ENCODE measurements at places on chromosomes 5 and 9. TPM values are rescaled to one million over a fixed set of nuclear protein-coding genes. Genes with fewer than 3 reads are reported as not detected.

The PDE4D gene
- 11.8 TPM for total RNA-seq

The OCLN gene
- total RNA-seq = 7.9 TPM

The OTP gene
- total RNA-seq = 3.1 TPM

The HTR4 gene
- not detected for total RNA-seq

The DMRT2 gene
- 0.55 TPM for total RNA-seq

The EIF4E1B gene
- total RNA-seq = not detected

The NDUFS6 gene
- 52.3 TPM for total RNA-seq

The APBA1 gene
- total RNA-seq = 4.4 TPM

The FCN2 gene
- not detected for total RNA-seq

The CACNA1B gene
- total RNA-seq = 3.1 TPM

The SLC34A1 gene
- 0.16 TPM for total RNA-seq

The DBN1 gene
- 410 TPM for total RNA-seq

The PDCD1LG2 gene
- total RNA-seq = not detected

The ZNF484 gene
- total RNA-seq = 13.3 TPM

The C9orf50 gene
- 0.27 TPM for total RNA-seq

The SPINK7 gene
- not detected for total RNA-seq

The SPINK6 gene
- not detected for total RNA-seq

DNA sequence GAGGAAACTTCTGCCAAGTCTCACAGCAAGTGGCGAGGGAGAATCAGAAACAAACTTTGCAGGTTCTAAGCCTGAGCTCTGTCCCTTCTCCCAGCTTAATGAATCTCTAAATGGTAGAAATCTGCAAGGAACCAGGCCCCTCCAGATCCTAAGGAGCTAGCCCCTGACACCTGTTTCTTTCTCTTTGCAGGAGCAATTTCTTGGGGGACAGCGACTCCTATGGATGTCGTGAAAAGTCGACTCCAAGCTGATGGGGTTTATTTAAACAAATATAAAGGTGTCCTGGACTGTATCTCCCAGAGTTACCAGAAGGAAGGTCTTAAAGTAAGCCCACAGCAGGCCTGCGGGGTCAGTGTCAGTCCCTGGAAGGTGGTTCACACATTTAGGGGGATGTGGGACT is 21.8 kb downstream of the IL9 start:
- no peak for DNase-seq

- DNase-seq = no peak
These were observed 17.6 kb downstream of the MEGF9 start for GRCh38 chr9:120696551-120697230.

GRCh38 chr9:103226647-103227013 is 231.5 kb downstream of the CYLC2 start:
- no peak for DNase-seq

GRCh38 chr5:32522429-32523143 is 62.8 kb upstream of the SUB1 start:
- no peak for DNase-seq

DNA sequence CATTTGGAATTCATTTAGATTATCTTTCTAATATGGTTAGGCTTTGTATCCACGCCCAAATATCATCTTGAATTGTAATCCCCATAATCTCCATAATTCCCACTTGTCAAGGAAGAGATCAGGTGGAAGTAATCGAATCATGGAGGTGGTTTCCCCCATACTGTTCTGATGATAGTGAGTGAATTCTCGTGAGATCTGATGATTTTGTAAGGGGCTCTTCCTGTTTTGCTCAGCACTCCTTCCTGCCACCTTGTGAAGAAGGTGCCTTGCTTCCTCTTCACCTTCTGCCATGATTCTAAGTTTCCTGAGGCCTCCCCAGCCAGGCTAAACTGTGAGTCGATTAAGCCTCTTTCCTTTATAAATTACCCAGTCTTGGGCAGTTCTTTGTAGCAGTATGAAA is 527.5 kb upstream of the ARRDC3 start:
- no peak for DNase-seq

- DNase-seq = no peak
These were observed 43.8 kb downstream of the WHRN start for GRCh38 chr9:114461468-114461867.

GRCh38 chr5:19125956-19126713 is 861.9 kb downstream of the CDH18 start:
- DNase-seq = no peak

- no peak for DNase-seq
These were observed 148.3 kb downstream of the DCP2 start for GRCh38 chr5:113124914-113125313.

DNA sequence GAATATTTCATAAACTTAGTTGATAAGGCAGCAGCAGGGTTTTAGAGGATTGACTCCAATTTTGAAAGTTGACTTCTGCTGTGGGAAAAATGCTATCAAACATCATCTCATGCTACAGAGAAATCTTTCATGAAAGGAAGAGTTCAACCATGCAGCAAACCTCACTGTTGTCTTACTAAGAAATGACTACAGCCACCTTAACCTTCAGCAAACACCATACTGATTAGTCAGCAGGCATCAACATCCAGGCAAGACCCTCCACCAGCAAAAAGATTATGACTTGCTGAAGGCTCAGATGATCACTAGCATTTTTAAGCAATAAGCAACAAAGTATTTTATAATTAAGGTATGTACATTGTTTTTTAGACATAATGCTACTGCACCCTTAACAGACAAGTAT is 7.6 kb downstream of the TMEM174 start:
- no peak for DNase-seq

DNA sequence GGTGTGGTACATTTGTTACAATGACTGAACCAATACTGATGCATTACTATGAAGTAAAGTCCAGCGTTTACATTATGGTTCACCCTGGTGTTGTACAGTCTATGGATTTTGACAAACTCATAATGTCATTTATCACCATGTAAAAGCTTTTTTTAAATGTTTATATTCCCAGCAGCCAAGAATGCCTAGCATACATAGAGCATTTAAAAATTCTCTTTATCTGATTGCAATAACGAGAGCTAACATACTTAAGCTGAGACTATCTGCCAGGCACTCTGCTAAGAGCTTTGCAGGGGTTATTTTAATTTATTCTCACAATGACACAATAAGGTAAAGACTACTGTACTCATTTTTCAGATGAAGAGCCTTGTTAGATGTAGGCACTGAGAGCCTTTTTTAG is 24.1 kb downstream of the PRDM6 start:
- DNase-seq = no peak

DNA sequence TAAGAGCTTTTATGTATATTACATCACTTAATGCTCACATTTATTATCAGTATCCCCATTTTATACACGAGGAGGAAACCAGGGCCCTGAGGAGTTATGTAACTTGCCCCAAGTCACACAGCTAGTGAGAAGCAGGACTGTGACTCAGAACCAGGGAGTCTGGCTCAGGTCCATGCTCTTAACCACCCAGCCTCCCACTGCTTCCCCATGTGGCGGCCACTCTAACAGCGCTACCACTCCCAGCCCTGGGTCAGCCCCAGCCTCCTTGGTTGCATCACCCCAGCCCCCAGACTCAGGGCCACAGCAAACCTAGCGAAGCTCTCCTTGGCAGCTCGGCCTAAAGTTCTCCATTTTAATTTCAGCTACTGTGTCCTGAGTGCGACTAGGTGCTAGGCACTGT is 159.1 kb downstream of the PAX5 start:
- no peak for DNase-seq

GRCh38 chr9:37621273-37622121 is 29.1 kb upstream of the TOMM5 start:
- no peak for DNase-seq

GRCh38 chr5:12566441-12566840 is 662.2 kb upstream of the CTNND2 start:
- no peak for DNase-seq

GRCh38 chr5:139138109-139138508 is 60.1 kb downstream of the SIL1 start:
- no peak for DNase-seq

DNA sequence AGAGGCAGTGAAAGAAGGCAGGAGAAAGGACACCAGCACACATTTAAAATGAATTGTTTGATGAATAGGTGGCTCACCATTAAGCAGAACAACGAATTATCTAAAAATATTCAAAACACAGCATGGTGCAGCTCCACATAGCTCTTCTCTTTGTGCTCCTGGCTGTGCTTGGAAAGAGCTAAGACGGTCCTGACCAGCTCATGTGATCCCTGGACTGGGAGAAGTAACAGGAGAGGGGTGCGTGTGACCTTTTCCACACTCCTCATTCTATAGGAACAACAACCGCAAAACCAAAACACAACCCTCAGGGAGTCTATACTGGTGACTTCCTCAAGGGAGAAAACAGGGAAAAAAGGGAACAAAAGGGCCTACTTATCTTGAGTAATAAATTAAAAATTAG is 140.5 kb downstream of the DIRAS2 start:
- no peak for DNase-seq

DNA sequence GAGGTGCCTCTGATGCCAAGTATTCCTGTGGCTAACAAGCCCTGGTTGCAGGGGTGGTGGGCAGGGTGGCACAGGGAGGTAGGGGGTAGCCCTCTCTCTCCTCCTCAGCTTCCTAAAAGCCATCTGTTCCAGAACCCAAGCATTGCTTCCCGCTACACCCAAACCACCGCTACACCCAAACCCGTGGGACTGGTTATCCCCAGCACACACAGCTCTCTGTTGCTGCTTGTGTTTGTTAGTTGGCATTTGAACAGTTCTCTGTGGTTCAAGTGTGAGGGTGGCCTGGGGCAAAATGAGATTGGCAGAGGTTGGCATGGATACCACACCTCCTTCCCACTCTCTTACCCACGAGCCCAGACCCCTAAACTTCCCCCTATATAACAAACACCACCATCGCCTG is 40.4 kb downstream of the SPARC start:
- no peak for DNase-seq

DNA sequence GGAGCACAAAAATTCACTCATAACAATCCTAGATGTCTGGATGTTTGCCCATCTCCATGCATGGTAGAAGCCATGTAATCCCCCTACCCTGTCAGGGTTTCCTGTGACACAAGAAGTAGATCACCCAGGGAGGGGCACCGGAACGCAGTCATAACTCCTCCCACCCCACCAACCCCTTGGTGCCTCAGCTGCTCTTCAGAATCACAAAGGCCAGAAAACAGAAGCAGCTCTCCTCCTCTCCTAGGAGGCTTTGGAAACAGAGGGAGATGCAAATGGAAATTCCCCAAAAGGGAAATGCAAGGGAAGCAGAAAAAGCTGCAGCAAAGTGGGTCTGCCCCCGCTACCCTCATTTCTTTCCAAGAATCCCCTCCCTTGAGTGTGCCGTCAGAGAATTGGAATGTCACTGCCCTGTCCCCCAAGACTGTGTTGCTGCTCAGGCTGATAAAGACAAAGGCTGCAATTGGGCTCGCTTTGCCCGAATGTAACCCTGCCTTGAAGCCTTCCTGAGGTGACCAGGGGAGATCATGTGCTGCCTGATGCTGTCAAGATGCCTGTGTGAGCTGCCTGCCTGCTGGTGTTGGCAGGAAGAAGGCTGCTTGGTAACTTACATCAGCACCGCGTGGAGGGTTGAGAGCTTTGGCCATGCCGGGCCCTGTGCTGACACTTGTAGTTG is 65.5 kb upstream of the ABCA1 start:
- DNase-seq = no peak

GRCh38 chr9:6915635-6916034 is 157.9 kb downstream of the KDM4C start:
- no peak for DNase-seq

DNA sequence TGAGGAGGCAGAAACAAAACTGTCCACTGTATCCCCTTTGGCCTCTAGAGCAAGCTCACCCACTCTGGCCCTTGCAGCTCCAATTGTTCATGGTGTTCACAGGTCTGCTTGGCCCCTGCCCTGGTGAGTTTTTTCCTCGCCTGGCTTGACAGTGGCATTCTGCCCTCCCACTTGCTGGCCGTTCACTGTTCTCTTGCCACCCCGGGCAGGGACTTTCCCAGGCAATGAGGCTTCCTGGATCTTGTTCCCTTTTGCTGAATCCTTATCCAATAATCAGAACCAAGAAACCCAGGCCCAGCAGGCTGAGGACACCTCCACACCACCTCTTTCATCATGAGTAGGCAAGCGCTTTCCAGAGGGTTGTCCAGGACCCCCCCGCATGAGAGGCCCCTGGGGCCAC is 31.2 kb downstream of the ZNF618 start:
- DNase-seq = no peak

- peak; percentile 70 for DNase-seq
These were observed 54.2 kb upstream of the NOTCH1 start for GRCh38 chr9:136599811-136600660.

- DNase-seq = no peak
These were observed 16.6 kb downstream of the GGTA1 start for GRCh38 chr9:121483049-121483448.

- no peak for DNase-seq
These were observed 10.3 kb upstream of the LAMC3 start for GRCh38 chr9:130998597-130999244.
